NT2/D1 (cell line): ENCODE measurements at places on chromosomes 3 and 15.

DNA sequence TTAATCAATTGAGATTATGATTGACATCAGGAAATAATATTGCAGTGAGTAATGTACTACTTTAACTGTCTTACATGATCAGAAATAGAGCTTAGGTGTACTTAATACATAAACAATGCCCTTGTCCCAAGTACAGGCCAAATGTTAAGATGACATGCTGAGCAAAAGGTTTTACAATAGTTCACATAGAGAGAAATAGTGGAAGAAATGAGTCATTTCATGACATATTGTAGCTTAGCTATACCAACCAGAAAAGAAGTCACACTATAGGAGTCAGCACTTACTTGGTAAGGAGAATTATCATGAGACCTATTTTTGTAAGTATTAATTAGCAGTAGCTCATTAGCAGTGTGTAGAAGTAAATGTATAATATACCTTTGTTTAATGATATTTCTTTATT is 96.4 kb upstream of the NANOGP8 start:
- no peak for DNase-seq

DNA sequence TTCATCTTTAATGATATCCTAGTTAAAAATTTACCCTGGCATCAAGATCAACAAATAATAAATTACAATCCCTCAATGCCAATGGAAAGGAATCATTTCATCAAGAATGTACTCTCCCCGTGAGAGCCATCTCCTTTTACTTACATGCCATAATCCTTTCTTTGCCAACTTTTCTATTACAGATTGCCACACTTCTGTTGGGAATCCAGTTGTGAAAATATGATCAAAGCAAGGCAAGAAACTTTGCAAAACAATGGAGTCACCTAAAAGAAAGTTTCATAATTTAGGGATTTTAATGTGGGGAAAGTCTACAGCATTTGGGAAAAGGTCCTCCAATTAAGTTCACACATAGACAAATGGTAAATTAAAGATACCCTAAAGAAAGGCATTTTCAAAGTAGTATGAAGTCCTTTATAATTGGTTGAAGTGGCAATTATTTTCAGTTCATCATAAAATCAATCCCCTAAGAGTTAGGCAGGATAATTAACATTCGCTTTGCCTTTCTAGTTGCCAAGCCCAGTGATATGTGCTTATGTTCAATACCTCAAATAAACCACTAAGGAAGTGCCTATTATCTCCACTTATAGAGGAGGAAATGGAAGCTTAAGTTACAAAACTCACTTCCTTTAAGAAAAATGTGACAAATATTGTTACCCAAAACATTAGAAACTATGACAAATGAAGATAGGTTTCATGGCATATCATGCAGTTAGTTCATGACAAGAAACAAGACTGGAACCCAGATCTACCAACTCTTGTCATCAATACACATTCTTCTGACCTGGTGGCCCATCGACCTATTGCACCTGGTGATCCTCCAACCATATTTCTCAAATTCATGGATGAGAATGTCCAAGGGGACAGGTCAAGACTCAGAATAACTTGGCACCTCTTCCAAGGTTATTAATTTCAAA is 49.1 kb downstream of the TRANK1 start:
- DNase-seq = no peak

GRCh38 chr15:63469190-63469589 is 35.2 kb upstream of the USP3 start:
- no peak for DNase-seq

DNA sequence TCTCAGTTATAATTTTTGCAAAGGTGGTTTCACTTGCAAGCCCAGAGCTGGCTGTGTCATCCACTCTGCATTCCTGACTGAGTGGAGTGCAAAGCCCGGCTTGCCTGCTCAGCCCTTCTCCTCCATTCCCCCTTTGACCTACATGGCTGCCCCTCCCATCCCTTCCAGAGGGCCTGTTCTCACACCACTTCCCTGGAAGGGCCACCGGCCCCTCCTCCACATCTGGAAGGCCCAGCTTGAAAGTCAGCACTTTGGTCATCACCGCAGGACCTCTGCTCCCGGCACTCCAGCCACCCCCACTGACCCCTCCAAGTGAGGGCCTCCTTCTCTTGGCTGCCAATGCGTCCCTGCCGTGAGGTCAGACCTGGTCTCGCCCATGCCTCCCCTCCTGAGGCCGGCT is 74.1 kb upstream of the RNF7 start:
- DNase-seq = no peak

- DNase-seq = no peak
These were observed 514.3 kb downstream of the PDCD6IP start for GRCh38 chr3:34312684-34313083.

GRCh38 chr3:127789990-127790881 is 32.1 kb downstream of the MGLL start:
- DNase-seq = no peak

GRCh38 chr15:67242708-67243111 is 11.8 kb downstream of the AAGAB start:
- no peak for DNase-seq
